ENCODE measurements at places on chromosomes 5 and 9.

GRCh38 chr9:93597142-93597706, 20.8 kb downstream of the PHF2 start:
- no peak for DNase-seq

DNA sequence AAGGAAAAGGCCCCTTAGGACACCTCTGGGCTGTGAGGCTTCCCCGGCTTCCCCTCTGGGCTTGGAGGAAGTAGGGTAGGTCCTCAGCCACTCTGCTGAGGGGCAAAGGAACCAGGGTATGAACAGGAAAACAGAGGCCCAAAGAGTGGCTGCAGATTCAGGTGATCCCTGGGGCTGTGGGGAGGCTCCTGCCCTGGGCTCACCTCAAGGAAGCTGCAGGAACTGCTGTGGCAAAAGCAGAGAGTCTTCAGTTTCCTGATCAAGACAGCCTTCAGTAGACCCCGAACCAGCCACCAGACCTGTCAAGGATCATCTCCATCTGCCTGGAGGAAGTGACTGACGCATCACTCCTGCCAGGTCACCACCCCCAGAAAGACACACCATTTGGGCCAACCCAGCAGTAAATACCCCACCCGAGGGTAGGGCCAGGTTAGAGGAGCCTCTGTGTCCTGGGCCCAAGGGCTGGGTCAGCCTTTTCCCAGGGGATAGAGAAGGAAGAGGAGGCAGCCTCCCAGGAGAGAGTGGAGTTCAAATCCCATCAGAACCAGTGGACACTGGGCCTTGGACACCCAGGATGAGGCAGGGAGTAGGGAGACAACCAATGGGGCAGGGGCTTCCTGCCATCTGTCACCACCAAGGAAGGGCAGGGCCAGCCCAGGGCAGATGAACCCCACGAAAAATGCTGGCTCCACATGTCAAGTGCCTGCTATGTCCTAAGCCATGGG, 5.8 kb upstream of the ST6GALNAC6 start:
- no peak for DNase-seq

DNA sequence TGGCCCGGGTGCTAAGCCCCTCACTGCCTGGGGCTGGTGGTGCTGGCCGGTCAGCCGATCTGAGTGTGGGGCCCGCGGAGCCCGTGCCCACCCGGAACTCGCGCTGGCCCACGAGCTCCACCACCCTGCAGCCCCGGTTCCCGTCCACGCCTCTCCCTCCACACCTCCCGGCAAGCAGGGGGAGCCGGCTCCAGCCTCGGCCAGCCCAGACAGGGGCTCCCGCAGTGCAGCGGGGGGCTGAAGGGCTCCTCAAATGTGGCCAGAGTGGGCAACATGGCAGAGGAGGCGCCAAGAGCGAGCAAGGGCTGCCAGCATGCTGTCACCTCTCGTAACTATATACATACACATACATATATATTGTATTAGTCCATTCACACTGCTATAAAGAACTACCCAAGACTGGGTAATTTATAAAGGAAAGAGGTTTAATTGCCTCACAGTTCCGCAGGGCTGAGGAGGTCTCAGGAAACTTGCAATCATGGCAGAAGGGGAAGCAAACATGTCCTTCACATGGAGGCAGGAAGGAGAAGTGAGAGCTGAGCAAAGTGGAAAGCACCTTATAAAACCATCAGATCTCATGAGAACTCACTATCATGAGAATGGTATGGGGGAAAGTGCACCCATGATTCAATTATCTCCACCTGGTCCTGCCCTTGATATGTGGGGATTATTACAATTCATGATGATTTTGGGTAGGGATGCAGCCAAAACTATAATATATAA, 56.8 kb downstream of the LIX1 start:
- no peak for DNase-seq

- no peak for DNase-seq
Observed at GRCh38 chr5:132444061-132444460, 46.5 kb downstream of the IRF1 start.

GRCh38 chr9:137694962-137695875, 76.4 kb downstream of the EHMT1 start:
- DNase-seq, result peak; percentile 48

GRCh38 chr9:16727452-16728136, 142.9 kb downstream of the BNC2 start:
- no peak for DNase-seq

DNA sequence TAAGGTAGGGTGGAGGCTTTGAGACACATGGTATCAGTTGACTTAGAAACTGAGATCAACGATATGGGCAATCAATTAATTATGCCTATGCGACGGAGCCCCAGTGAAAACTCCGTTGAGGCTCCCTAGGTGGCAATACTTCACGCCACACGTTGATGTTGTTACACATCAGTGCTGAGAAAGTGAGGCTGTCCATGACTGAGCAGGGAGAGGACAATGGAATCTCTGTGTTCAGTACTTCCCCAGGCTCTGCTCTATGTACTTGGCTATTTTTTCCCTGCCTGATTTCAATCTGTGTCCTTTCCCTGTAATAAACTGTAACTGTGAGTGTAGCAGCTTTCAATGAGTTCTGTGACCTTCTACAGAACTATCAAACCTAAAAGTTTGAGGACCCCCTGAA, 211.7 kb downstream of the SNCAIP start:
- DNase-seq, result no peak

- no peak for DNase-seq
Observed at GRCh38 chr5:74476819-74477453, 163.6 kb downstream of the ENC1 start.

GRCh38 chr9:95855961-95856360, 19.5 kb upstream of the ERCC6L2 start:
- DNase-seq, result no peak

- no peak for DNase-seq
Observed at GRCh38 chr9:11755951-11756350, 937.2 kb upstream of the TYRP1 start.

DNA sequence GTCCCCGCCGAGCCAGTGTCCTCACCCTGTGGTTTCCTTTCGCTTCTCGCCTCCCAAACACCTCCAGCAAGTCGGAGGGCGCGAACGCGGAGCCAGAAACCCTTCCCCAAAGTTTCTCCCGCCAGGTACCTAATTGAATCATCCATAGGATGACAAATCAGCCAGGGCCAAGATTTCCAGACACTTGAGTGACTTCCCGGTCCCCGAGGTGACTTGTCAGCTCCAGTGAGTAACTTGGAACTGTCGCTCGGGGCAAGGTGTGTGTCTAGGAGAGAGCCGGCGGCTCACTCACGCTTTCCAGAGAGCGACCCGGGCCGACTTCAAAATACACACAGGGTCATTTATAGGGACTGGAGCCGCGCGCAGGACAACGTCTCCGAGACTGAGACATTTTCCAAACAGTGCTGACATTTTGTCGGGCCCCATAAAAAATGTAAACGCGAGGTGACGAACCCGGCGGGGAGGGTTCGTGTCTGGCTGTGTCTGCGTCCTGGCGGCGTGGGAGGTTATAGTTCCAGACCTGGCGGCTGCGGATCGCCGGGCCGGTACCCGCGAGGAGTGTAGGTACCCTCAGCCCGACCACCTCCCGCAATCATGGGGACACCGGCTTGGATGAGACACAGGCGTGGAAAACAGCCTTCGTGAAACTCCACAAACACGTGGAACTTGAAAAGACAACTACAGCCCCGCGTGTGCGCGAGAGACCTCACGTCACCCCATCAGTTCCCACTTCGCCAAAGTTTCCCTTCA, 1.4 kb downstream of the GLIS3 start:
- DNase-seq, result no peak

- DNase-seq, result no peak
Observed at GRCh38 chr5:66565878-66566277, 30.3 kb upstream of the MAST4 start.

GRCh38 chr9:107237873-107238272, 45.2 kb upstream of the RAD23B start:
- DNase-seq, result no peak

- DNase-seq, result no peak
Observed at GRCh38 chr9:116978155-116978554, 291.1 kb downstream of the TRIM32 start.

- DNase-seq, result no peak
Observed at GRCh38 chr9:14004110-14004509, 309.8 kb downstream of the NFIB start.

DNA sequence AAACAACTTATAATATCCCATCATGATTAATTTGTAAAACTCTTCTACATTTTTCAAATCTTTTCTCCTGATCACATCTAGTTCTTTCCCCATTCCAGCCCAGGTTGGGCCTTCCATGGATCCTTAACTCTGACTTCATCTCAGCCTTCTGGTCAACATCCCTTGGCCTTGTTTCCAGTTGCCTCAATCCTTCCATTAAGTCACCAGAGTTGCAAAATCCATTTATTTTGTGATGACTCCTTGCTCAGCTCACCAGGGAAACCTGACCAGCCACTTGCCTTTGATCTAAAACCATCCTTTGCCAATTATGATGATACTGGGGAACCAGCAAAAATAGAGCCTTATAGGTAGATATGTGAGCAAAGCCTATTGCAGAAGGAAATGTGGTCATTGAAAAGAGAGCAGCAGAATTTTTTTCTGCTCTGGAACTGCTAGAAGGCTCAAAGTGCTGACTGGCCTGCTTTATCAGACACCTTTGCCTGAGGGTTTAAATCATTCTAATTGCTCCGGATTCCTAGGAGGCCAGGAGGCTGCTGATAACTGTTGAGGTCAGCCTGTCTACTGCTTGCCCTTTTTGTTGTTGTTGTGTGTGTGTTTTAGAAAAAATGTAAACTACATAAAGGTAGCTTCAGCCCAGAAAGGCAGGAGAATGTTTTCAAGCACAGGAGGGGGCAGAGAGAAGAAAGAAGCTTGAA, 512.2 kb upstream of the GRIA1 start:
- DNase-seq, result no peak

Measured in BE2C (cell line).